ENCODE measurements at places on chromosomes 1 and 21.

GRCh38 chr1:97046765-97047420, 325.3 kb downstream of the PTBP2 start:
- DNase-seq, result no peak

DNA sequence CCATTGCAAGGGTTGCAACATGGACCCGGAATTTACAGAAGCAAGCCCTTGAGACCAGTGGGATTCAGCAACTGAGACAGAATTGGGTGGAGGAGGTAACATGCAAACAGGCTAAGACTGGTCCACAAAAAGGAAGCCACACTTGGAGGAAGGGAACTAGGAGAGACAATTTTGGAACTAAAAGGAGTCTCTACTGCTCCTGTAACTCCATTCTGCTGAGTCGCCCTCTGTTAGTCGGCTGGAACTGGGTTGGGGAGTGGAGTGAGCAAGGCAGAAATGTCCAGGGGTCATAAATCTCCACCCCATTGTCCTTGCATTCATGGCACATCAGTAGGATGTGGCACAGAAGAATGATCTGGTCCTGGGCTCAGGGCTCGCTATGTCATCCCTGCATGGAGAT, 5.1 kb downstream of the LAMB3 start:
- no peak for DNase-seq

DNA sequence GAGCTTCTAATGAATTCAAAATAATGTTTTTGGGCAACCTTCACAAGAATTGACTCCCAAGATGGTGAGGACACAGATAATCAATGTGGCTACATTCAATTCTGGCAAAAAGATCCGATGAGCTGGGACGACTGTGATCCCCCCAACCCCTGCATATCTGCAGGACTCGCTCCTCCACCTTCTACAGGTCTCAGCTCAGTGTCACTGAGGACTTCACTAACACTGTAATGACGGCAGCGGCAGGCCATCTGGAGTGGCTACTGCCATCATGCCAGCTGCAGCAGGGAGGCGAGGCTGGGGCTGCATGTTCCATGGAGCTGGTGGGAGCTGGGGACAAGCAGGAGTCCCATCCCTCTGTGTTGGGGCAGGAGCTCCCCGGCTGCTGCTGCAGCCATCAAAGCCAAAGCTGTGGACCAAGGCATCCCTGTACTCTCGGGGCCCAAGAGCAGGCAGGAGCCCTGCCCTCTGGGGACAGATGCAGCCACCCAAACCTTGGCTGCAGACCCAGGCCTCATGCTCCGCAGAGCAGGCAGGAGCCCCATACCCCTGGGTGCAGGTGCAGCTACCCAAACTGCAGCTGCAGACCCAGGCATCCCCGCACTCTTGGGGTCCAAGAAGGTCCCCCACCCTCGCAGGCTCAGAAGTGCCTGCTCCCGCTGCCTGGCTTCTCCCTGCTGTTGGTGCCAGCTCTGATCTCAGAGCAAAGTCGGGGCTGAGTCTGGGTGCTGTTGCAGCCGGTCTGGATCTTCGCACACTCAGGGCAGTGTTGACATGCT, 12.2 kb upstream of the DHRS3 start:
- DNase-seq, result no peak

- no peak for DNase-seq
These were observed 10.2 kb downstream of the YBX1 start for GRCh38 chr1:42692461-42692860.

DNA sequence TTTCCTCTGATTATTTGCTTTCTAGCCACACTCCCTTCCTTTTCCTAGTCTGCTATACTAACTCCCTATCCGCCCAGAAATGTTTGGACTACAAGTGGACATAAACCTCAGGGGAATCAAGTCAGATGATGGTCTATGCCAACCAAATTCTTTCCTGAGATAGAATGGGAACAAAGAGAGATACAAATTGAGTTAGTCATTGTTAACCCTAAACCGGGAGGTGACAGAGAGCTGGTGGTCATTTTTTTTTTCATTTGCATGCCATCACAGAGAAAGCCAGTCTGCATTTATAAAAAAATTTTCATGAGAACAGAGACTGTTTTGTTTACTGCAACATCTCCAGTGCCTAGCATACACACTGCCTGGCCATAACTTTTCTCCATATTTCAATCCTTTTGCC, 35.0 kb downstream of the MYSM1 start:
- no peak for DNase-seq
